ENCODE measurements at places on chromosomes 6 and 20.

GRCh38 chr6:20168690-20169089 lies 43.6 kb downstream of the MBOAT1 start:
- no peak for DNase-seq

- no peak for DNase-seq
These were observed 130.7 kb downstream of the ALDH8A1 start for GRCh38 chr6:134819236-134819635.

GRCh38 chr6:79070206-79070825 lies 7.7 kb downstream of the PHIP start:
- peak; percentile 10 for DNase-seq

DNA sequence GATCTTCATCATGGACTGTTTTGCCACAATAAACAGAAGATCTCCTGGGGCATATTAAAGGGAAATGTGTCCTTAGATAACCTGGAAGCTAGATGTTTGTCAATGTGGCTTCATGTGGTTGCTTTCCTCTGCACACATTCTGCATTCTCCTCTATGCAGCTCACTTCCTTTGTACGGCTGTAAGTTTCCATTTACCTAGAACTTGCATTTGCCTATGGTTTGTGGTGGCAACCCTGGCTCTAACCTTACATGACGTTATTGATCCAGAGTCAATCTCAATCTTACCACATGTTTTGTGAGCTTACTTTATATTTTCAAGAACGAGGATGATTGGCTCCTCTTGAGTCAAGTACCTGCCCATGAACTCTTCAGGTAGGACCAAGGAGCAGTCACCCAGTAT lies 863.1 kb downstream of the MAFB start:
- DNase-seq: no peak

GRCh38 chr20:61436283-61436666 lies 184.2 kb downstream of the CDH4 start:
- peak; percentile 54 for DNase-seq

DNA sequence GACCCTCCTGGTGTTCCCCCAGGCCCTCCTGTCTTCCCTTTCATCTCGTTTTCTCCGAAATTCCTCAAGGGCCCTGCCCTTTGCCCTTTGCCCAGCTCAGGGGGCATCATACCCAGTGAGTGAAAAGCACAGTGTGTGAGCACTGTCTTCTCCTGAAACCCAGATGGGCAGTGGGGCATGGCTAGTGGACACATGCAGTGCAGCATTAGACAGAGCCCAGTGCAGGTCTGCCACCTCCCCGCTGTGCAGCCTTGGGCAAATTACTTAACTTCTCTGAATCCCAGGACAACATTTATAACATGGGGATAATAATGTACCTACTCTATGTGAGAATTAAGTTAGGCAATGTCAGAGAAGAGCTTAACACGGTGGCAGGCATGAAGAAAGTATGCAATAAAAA lies 1.3 kb downstream of the PRND start:
- no peak for DNase-seq

- DNase-seq: no peak
These were observed 239.0 kb upstream of the STXBP5 start for GRCh38 chr6:146965110-146965689.

- no peak for DNase-seq
These were observed 156.1 kb downstream of the SYCP2 start for GRCh38 chr20:59777331-59777725.

DNA sequence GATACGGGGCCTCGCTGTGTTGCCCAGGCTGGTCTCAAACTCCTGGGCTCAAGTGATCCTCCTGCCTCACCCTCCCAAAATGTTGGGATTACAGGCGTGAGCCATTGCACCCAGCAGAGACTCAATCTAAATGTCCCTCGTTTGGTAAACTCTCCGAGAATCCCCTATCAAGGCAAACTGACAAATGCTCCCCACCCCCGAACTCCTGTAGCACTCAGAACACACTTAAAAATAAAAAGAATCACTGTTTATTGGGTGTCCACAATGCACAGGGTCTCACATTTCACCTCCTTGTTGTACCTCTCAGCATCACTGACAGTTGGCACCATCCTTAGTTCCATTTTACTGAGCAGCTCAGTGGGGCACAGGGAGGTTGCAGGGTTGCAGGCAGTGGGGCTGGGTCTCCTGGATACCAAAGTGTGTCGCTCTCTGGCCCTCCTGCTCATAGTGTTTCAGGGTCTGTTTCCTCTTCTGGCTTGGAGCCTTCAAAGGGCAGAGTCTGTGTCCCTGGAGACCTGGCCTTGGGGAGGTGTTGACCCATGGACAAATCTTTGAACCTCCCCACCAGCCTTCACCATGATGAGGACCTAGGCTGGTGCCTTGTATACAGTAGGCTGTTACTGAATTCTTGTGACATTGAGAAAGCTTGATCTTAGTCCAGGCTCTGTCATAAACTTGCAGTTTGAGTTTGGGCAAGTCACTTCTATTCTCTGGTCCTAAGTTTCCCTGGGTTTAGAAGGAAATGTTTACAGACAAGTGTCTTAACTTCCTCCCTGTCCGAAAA lies 8.5 kb upstream of the SRC start:
- DNase-seq: no peak

DNA sequence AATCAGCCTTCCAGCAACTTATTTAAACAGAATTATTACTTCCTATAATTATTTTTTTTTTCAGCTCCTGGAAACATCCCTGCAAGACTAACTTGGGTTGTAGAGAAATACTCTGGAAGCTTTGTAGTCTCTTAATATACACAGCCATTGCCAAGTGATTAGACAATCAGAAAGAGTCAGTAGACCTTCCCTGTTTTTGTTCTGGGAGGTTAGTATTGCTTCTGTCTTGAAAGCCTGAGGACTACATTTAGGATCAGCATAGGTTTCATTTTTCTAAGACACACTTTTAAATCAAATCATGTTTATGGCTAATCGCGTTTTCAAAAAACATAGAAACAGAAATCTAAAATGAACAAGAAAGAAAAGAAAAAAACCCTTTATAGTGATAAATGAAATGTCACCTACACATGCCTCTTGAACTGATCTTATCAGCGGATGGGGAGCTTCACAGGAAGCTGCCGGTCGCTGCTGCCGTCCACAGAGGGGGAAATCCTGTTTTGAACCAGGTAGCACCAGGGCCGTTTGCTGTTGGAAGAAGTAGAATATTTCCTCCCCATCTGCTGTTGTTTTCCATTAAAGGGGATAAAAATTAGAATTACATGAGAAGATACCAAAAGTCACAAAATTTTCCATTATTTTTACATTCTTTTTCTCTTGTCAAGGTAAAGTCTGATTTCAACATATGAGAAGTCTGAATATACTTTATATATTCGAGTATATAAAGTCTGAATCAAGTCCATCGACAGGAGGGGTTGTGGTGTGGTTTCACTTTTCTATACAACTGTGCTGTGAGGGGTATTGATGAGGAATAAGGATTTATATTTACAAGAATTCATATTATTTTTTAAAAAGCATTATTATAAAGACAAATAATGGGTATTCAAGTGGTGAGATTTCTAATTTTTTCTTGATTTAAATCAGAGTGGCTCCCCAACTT lies 94.6 kb downstream of the ARMC2 start:
- no peak for DNase-seq

GRCh38 chr20:52483382-52483781 lies 291.8 kb upstream of the ZFP64 start:
- DNase-seq: no peak

- no peak for DNase-seq
These were observed 11.0 kb upstream of the KIF13A start for GRCh38 chr6:17998442-17998841.

- DNase-seq: no peak
These were observed 177.1 kb downstream of the MRPL14 start for GRCh38 chr6:43950051-43950605.

- DNase-seq: peak; percentile 25
These were observed 29.9 kb upstream of the TRIM27 start for GRCh38 chr6:28953585-28954258.

DNA sequence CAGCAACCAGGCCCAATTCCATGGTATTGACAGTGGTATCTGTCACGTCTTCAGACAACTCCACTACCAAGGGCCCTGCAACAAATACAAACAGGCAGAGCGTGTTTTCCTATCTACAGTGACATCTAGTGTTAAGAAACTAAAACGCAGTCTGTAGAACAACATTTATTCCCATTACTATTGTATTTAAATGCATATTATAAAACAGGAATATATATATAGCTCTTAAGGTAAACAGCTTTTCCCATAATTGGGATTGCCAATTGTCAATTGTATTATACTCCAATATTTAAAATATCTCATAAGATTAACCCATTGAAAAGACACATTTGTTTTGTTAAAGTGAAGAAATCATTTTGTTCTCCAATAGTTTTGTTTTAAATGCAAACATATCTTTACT lies 97.2 kb downstream of the KIF16B start:
- DNase-seq: peak; percentile 58

- no peak for DNase-seq
These were observed 525.8 kb upstream of the POU3F2 start for GRCh38 chr6:98308564-98308963.

Data from renal cortical epithelial cell (primary cell).